ENCODE measurements at places on chromosomes 11 and 22.

DNA sequence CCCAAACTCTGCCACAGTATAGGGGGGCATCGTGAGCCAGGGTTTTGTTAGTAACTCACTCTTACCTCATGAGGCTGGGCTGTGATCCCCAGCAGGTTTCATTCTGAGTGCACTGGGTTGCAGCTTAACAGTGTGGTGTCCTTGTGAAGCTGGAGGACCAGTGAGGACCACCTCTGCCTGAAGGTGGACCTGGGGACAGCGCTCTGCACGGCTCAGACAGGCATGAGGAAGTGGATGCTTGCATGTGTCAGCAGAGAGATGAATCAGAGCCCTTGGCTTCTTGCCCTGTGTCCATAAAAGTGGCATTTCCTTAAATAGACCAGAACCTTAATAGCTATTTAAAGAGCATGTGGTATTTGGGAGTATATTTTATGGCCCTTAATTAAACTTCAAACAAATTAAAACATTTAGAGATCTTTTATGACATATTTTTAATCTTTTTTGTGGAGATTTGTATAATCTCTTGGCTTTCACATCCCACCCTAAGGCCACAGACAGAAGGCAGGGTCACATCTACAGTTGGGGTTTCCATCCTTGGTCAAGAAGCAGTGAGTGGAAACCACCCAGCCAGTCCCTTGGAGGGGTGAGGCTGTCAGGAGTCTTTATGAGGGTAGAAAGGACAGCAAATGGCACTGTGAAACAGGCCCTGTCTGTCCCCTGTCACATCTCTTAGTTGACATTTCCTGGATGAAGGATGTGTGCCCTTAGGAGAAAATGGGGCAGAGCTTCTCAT, 24.8 kb upstream of the ADORA2A start:
- DNase-seq: peak; percentile 43

DNA sequence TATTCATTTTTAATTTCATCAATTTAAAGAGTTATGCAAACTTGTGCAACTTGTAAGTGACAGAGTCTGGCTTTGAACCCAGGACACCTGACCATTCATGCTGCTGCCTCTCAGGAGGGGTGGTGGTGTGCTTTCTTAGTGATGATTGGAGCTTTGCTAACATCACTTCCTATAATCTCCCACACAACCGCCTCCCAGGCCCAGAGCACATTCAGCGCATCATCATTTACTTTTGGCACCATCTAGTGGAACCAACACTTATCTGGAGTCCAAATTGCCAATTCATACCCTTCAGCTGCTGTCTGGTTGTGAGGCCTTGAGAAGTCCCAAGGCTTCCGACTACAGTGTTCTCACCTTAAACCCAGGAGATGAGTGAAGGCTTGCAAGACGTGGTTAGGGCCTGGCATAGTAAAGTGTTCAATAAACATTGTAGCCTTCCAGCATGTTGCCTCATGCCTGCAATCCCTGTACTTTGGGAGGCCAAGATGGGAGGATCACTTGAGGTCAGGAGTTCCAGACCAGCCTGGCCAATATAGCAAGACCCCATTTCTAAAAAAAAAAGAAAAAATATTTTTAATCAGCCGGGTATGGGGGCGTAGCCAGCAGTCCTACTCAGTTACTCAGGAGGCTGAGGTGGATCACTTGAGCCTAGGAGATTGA, 1.1 kb upstream of the TTLL1 start:
- DNase-seq: peak; percentile 77

- DNase-seq: peak; percentile 8
Measured at GRCh38 chr11:124896821-124897391, 759 bp downstream of the ROBO4 start.

- DNase-seq: no peak
Measured at GRCh38 chr11:75523189-75523588, 2.6 kb downstream of the GDPD5 start.

GRCh38 chr11:102361086-102362031, 14.3 kb downstream of the BIRC2 start:
- DNase-seq: no peak

DNA sequence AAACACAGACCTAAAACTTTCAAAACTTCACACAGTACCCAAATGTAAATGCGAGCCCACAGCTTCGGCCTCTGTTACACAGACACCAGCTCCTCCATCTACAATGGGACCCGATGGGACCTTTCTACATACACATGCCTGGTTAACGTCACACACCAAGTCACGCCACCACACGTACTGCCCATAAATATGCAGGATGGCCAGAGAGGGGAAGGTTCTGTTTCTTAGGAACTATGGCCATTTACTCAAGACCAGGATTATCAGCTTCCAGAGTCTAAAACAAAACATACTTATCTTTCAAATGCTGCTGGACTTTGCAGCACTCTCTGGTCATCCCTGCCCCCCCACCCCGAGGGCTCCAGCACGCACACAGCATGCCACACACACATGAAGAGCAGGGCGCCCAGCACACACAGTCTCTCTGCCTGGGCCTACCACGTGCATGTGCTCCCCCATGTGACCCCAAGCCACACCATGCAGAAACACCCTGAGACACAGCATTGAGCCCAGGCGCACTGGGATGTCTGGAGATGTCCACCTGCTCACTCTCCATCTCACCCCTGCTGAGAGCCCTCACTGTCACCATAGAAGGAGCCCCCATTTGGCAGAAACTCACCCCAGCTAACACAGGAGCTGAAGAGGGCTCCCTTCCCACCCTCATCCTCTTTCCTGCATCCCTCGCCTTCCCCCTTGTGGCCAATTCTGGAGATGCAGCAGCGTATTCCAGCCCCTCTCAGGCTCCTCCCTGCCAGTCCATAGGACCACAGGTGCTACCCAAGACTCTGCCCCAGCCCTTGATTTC, 61.8 kb downstream of the SLC22A12 start:
- DNase-seq: peak; percentile 85

- DNase-seq: no peak
Measured at GRCh38 chr22:41947424-41948080, 600 bp upstream of the CENPM start.

DNA sequence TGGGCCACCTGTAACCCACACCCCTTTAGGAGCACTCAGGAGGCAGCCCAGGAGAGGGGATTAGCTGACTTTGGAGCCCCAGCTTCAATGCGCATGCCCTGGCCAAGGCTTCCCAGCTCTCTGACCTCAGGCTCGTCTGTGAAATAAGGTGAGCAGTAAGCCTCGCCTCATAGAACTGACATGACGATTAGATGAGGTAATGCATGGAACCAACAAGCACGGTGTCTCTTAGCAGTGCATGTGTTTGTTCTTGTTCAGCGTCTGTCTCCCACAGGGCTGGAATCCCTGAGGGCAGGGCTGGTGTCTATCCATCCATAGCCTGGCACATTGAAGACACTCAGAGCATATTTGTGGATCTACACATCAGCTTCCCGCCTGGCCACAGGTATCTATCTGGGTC, 415.4 kb downstream of the MN1 start:
- no peak for DNase-seq

DNA sequence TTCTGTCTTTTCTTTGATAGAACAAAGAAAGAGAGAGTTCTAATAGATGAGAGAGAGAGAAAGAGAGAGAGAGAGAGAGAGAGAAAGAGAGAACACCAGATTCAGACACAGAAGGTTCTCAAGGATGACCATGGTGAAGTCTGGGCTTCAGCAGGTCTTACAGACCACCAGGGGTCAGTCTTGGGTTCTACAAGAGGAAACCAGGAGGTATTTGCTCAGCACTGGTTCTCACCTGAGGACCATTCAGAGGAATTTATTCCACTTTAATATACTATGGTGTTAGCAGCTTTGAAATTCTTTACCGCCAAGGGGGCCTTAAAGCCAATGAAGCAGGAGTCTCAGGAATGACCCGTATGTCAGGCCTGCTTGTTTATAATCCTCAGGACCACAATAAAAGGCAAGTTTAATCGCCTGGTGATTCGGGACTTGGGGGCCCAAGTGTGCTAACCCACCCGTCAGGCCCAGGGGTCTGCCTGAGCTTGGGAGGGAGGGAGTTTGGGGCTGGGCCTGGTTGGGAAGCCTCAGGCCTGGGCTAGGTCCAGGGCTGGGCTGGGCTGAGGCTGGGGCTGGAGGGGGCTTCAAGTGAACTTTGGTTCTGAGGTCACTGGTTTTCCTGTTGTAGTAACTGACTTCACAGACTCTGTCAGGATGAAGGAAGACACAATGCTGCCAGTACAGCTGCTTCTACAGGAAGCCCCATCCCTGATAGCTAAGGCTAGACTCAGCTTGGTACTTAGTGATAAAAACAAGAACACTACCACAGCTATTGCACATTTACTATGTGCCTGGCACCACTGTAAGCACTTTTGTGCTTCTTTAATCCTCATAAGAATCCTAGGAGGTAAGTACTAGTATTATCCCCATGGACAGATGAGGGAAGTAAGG, 179.2 kb upstream of the ZBED5 start:
- DNase-seq: peak; percentile 64

- DNase-seq: no peak
Measured at GRCh38 chr11:128559496-128560103, 27.8 kb downstream of the ETS1 start.

GRCh38 chr11:20337526-20338154, 25.9 kb upstream of the HTATIP2 start:
- DNase-seq: peak; percentile 24

DNA sequence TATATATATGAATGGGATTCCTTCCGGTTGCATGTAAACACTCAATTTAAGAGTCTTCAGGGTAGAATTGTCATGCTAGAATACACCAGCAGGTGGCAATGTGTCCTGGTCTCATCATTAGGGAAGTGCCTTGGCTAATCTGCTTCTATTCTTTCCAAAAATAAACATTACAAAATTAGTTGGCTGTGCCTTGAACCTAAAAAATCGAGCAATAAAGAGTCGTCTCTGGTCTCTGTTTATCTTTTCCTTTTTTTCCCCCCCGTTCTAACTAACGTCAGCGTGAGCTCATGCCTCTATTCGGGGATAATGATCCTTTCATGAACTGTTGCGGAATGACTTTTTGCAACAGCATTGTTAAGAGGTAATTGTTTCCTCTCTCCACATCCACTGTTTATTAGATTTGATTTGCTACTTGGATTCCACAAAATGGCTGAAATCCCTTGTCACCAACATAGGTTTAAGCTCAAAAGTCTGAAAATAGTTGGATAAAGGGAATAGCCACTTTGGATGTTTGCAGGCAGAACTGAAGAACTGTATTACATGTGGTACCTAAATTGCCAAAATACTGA, 1.2 kb upstream of the ARHGEF12 start:
- peak; percentile 54 for DNase-seq

- peak; percentile 45 for DNase-seq
Measured at GRCh38 chr11:93740730-93741093, 583 bp downstream of the TAF1D start.

DNA sequence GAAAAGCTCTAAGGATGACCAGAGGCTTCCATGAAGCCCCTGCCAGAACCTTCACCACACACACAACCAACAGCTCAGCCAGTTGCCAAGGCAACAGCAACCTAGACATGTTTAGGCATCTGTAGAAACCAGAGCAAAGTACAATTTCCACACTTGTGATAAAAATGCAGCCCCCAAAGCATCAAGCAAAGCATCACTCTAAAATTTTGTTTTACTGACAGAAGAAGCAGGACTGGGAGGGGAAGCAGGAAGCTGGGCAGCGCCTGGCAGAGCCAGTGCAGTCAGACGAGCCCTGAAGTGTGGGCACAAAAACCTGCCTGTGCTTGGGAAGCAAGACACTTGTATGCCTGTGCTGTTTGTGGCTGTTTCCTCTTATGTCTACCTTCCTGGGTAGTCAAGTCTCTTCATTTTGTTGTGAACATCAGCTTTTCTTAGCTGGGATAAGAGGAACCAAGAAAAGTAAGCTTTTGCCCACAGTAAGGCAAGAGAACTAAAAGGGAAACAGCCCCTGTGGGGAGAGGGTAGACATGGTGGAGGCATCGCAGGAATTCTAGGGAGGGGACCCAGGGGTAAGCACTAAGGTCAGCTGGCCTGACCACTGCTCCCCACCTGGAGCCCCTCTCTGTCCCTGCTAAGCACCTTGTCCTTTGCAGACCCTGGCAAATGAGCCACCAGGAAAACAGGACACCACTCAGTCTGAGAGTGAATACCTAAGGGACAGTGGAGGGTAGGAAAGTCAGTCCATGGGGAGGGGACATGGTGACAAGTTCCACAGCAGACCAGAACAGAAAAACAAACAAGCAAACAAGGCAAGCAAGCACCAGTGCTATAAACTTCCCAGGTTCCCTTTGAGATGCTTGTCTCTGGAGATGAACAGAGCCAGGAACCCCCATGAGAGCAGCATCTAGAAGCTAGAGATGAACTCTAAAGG, 13.4 kb downstream of the PACSIN2 start:
- no peak for DNase-seq

GRCh38 chr11:69671734-69672465, 3.3 kb downstream of the LTO1 start:
- DNase-seq: no peak

DNA sequence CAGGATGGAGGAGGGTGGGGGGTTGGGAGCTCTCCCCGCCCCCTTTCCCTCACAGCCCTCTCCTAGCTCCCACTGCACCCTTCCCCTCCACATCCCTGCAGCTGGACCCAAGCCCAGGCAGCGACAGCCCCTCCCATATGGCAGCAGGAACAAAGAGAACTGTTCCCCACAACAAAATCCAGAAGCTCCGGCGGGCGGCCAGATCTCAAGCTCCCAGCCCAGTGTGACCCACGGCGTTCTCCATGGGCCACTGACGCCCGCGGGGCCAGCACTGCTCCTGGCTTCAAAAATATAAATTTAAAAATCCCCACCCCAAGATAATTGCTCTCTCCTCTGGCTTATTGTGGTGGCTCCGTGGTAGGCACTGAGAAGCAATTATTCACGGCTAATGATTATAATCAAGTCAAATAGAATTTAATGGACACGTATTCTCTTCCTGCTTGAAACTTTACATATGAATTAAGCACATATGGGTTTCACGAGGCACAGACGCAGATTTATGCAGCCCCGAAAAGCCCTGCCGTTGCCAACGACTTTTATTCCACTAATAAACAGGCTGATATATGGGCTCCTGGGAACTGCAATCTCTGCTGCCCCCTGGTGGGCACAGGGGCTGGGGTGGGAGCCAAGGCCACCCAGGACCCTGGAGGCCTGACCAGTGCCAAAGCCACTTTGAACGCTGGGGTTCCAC, 17.5 kb downstream of the MACROD1 start:
- DNase-seq: peak; percentile 80

DNA sequence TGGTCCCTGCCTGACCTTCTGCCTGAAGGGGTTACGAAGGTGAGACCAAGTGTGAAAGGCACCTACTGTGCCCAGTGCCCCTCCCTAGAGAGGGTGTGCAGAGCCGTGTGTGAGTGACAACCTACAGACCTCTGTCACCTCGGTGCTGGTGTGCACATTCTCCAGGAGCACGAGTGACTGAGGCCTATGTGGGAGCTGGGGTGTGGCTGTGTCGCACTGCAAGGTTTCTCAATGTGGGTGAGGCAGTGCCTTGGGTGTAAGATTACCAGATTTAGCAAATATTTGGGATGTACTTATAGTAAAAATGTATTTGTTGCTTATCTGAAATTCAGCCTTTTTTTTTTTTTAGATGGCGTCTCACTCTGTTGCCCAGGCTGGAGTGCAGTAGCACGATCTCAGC, 5.6 kb downstream of the STARD10 start:
- no peak for DNase-seq

GRCh38 chr22:18024276-18024939, at the start of gene MICAL3:
Gene MICAL3, minus strand, starts transcription at chr22:18024561. Its CDS starts 117,749 bp downstream, at chr22:17906812.
- DNase-seq: peak; percentile 87

GRCh38 chr11:12248330-12248729, 129.0 kb upstream of the PARVA start:
- no peak for DNase-seq

- no peak for DNase-seq
Measured at GRCh38 chr11:45444796-45445195, 158.7 kb upstream of the SYT13 start.

Data from GM10248 (cell line).